PC-3 (cell line): ENCODE measurements at places on chromosomes 12 and 14.
A peak's percentile ranks its signal among the peaks of the same experiment; 100 is the strongest.

GRCh38 chr14:100409003-100409360, 85.8 kb downstream of the SLC25A47 start:
- no peak for DNase-seq

DNA sequence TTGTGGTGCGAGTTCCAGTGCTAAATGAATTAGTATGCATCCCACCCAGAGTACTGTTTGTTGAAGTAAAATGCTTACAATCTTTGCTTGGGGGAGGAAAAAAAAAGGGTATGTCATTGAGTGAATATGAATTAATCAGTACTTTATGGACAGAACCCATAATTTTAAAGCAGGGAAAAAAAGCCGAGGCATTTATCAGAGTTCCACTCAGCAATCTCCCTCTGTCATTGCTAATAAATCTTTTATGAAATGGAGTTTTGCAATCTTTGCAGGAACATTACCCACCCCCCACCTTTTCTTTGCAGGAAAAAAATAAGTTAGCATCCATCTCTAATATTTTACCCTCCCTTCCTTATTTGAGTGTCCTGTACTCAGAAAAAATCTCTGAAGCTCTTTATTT, 127.9 kb upstream of the TMPO start:
- DNase-seq: no peak

GRCh38 chr14:87873741-87874140, 119.2 kb downstream of the GALC start:
- no peak for DNase-seq

DNA sequence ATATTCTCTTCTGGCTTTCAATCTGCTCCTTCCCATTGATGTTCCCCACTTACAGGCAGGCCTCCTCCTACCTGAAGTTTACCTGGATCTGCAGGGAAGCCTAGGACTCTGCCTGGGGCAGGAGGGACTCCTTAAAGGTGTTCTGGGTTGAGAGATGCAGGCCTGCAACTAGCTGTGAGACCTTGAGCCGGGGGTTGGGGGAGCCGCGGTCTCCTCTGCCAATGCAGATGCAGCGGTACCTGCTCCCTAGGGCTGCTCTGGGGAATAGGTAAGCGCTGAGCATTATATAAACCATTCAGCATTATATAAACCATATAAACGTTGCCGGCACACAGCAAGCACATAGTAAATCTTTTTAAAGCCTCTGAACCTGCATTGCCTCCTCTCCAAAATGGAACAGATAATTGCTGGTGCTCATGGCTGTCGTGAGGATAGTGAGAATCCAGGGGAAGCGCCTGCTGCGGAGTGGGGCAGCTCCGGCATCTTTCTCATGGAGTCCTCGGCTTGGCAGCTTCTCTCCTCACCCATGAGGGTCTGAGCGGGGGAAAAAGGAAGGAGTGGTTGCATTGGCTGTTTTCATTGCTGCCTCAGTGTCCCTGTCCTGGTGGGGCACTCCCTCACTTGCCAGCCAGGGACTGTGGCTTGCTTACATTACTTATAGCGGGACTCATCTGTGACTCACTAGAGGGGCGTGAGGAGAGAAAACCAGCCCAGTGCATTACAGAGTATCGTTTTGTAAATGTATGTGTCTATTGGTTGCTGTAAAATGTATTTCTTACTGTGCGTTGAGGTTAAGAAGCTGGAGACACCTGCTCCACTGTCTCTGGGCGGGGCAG, 12.5 kb upstream of the KRT80 start:
- peak; percentile 77 for DNase-seq

DNA sequence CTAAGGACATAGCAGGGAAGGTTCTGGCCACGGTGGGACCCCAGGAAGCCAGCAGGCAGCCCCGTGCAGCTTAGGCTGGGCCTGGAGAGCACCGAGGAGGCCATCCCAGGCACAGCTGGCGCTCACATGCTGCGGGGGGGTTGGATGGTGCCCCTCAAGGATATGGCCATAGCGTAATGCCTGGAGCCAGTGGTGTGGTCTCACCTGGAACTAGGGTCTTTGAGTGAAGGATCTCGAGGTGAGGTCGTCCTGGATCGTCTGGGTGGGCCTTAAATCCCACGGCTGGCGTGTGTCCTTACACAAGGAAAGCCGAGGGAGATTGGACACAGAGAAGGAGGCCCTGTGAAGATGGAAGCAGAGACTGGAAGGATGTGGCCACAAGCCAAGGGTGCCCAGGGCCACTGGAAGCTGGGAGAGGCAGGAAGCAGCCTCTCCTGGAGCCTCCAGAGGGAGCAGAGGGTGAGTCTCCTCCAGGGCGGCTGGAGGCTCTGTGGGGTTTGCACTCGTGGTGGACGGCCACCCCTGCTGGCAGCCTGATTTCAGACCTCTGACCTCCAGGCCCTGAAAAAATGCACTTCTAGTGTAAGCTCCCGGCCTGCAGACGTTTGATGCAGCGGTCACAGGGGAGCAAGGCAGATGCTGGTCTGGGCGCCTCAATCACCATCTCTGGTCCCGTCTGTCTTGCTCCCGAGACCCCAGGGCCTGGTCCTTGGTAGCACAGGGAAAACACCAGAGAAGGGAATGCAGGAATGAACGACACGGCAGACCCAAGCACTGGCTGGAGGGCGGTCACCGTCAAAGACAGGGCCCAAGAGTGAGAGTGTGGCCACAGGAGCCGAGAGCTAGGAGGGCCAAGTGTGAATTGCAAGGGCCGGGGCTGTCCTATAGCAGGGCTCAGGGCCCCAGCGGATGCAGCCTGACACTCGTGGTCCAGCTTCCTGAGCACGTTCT, 218.6 kb downstream of the KIF26A start:
- no peak for DNase-seq

GRCh38 chr12:105915997-105916759, 222.6 kb downstream of the NUAK1 start:
- no peak for DNase-seq

DNA sequence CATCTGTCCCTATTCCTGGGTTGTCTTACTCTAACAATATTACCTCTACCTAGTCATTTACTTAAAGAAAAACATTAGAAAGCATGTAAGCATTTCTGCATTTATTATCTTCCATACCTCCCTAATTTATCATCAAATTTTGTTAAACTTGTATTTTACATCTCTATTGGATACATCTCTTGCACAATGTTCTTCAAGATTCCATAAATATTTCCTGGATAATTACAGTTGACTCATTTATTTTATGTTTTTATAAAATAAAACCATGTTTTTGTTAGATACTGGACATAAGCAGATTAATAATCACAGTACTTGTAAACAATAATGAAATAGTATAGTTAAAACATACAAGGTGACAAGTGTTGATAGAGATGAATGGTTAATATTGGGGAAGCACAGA, 209.0 kb downstream of the TMTC3 start:
- DNase-seq: no peak
